NCI-H2227 treated with DMSO at 0.1 percent for 48 hours (cell line): ENCODE measurements at places on chromosomes 7 and 10.

GRCh38 chr10:27621461-27621860 is 117.4 kb downstream of the RAB18 start:
- no peak for DNase-seq

- no peak for DNase-seq
Measured at GRCh38 chr7:114554781-114555537, 140.3 kb downstream of the FOXP2 start.

DNA sequence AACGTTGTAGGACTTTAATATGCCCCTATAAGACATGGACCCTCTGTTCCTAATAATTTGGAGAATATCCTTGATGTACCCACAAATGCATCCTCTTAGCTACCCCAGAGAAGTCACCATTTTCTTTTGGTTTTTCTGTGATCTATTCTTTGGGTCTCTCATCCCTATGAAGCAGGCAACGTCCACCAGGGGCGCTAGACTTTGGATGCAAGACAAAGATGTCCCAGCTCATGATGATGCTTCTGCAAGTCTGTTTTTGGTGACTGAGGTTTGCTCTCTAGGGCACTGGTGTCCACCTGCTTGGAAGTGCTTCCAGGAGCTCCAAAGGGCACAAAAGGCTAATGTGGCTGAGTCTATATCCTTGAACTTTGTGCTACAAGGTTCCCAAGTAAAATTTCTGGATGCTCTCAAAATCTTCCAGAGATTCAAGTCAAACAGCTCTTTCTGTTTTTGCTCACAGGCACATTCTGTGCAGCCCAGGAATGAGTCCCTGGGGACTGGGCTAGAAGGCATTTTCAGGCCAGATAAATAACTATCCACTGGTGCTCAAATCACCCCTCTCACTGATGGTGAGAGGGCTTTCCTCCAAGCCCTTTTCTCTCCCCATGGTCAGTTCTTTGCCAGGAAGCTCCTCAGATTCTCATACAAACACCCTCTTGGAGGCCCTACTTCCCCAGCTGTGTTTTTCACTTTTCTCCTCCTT is 166.4 kb downstream of the C7orf25 start:
- DNase-seq: no peak

GRCh38 chr10:3048119-3049019 is 19.0 kb upstream of the PFKP start:
- DNase-seq: no peak

- DNase-seq: no peak
Measured at GRCh38 chr10:77045085-77045484, 592.5 kb downstream of the KCNMA1 start.

- peak; percentile 31 for DNase-seq
Measured at GRCh38 chr10:71635251-71635866, 84.2 kb downstream of the C10orf105 start.

- no peak for DNase-seq
Measured at GRCh38 chr7:120743128-120743527, 114.8 kb downstream of the TSPAN12 start.
